Caki2 (cell line): ENCODE measurements at places on chromosomes 5 and 9.
A peak's percentile ranks its signal among the peaks of the same experiment; 100 is the strongest.

DNA sequence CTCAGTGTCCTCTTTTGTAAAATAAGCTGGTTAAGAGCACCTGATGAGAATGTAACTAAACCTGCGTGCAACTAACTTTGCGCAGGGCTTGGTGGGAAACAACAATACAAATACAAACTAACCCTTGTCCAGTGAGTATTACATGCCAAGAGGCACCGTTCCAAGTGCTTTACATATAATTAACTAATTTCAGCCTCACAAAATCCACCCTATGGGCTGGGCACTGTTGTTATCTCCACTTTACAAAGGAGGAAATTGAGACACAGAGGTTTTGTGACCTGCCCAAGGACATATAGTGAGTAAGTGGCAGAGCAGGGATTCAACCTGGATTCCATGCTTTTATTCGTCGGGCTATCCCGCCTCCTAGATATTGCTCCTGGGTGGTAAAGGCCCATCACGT lies 26.2 kb upstream of the TNIP1 start:
- DNase-seq: no peak

DNA sequence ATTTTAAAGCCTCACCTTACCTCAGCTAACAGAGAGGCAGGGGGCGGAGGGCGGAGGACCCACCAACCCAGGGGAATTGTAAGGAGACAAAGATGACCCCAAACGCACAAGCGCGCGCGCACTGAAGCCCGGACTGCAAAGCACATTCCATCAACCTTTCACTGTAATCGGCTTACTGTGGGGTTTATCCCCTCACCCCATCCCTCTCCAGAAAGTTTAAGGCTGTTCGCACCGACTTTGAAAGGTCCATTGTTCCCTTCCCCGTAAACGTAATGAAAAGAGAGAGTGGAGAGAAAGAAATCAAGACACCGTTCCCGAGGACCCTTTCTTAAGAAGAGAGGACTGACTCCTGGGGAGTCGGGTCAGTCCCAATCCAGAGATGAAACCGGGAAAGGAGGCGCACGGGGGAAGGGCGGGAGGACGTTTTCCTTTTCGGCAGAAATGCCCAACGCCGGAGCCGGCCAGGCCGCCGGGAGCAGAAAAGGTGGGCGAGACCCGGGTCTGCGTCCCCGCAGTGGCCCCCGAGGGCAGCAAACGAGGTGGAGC lies 464 bp downstream of the CEMIP2 start:
- no peak for DNase-seq

GRCh38 chr5:154755361-154756008 lies at the start of gene LARP1:
TSS of gene LARP1 (plus strand) at chr5:154755377. CDS start at chr5:154755758, 381 bp downstream.
- DNase-seq: peak; percentile 72

DNA sequence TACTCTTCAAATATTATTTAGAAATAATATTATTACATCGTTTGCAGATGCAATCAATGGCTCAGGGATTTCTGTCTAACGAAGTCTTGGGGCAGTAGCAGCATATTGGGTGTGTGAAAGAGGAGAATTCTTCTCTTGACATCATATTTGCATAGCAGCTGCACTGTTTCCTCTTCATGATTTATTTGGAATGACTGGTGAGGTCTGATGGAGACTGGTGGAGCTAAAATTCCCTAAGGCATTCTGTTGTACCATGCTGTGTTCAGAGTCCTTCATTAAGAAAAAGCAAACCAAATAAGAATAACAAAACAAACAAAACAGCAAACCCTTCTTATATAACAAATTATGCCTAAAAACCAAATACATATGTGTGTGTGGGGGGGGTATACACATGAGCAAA lies 177.6 kb downstream of the DIRAS2 start:
- no peak for DNase-seq

DNA sequence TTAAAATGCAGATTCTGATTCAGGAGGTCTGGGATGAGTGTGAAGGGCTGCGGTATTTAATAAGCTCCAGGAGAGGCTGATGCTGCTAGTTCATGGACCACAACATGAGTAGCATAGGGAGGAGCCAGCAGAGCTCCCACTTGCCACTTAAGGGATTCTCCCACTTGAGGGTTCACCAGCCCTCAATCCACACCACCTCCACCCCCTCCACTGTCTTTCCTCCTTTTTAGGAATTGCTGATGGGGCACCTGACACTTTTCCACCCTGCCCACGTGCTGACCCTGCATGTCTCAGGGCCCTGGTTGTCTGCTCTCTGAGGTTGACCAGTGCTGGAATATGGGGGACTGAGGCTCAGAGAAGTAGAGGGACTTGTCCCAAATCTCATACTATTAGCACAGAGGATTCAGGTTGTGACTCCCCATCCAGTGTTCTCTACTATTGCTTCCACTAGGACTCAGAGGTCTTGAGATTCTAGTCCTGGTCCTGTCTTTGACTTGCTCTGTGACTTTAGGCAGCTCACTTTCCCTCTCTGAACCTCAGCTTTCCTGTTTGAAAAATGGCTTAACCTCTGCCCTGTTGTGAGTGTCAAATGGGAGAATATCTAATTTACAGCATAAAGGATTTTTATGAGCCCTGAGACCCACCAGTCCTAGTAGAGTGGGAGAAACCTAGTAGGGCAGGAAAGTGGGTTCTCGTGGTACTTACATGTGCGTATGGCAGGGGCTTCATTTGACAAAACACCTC lies 72.9 kb downstream of the PPARGC1B start:
- DNase-seq: no peak

DNA sequence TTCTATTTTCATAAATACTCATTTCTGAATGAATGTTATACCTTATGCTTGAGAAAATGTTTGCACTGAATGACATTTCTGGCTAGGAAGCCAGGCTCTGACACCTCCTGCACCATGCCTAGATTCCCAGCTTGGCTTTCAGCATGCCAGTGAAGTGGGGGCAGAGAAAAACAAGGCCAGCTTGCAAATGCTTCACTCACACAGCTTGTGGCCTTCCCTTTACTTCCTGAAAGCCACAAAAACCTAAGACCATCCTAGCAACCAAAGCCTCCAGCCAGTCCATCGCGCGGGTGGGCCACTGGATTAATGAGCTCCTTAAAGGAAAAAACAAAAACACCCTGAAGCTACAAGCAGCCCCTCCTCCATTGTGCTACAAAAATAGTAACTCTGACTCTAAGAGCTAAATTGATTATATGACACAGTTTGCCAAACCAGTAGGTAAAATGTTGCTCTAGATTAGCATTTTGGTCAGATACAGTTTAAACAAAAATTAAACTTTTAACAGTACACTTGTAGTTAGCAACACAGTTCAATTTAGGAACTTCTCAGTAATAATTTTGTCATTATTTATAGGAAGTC lies 159.9 kb downstream of the TSSK1B start:
- DNase-seq: no peak

- DNase-seq: no peak
Measured at GRCh38 chr9:22170990-22171670, 162.0 kb upstream of the CDKN2B start.

GRCh38 chr9:130204341-130204740 lies 32.1 kb downstream of the NCS1 start:
- DNase-seq: no peak

GRCh38 chr5:137737349-137738131 lies 1.7 kb upstream of the KLHL3 start:
- DNase-seq: no peak

- DNase-seq: peak; percentile 63
Measured at GRCh38 chr9:87640385-87640795, 85.5 kb upstream of the CTSL start.

GRCh38 chr5:84602371-84602771 lies 217.7 kb upstream of the EDIL3 start:
- DNase-seq: no peak

GRCh38 chr5:1550287-1551076 lies 26.7 kb upstream of the LPCAT1 start:
- DNase-seq: no peak

DNA sequence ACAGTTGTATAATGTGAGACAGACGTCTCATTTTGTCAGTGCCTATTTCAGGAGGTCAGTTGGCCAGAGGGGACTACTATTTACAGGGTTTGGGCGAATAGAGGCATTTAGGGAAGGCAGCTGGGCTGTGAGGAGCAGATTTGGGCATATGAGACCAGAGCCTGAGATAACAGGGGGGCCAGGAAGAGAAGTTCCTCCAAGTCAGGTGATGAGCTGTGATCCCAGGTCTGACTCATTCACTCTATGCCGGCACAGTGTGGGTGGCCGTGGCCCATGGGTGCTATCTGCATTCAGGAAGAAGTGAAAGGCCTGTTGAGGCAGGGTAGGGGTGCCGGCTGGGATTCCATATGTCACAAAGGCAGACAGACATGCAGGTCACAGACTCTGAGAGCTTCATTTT lies 142.8 kb downstream of the PDZD2 start:
- no peak for DNase-seq
